Activated CD8-positive, alpha-beta memory T cell treated with anti-CD3 and anti-CD28 coated beads for 1 hour (primary cell): ENCODE measurements at places on chromosomes 5 and 9.

DNA sequence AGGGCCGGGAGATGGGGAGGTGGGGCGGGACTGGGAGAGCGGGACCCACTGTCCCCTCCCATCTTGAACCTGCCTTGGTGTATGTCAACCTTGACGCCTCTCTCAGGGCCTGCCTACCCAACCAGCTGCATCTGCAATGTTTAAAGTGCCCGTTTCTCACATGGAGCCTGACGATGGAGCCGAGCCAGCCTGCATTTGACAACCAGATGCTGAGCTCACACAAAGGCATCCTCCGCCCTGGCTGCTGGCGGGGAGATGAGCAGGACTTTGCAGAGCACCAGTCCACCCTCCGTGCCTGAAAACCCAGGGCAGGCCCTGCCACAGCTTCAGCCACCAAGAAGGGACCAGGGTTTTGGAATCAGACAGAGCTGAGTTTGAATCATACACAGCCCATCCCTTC, 141.1 kb upstream of the SMIM23 start:
- DNase-seq: no peak

DNA sequence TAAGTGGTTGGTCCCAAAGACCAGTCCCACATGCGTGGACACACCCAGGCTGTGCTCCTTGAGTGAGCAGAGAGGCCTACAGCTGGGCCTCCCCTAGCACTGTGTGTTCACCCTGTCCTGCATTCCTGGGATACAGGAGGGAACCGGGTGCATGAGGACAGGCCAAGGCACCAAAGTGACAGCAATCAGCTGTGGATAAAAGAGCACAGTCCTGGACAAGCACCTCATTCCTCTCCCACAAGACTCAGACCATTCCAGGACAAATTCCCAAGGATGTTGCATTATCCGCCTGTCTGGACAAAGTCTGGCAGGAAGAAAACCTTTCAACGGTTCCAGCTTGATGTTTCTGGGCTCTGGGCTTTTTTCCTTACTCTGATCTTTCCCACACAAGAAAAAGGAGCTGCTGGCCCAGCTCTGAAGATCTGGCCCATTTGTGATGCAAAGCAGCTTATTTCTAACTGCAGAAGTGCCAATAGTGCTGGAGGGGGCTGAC, 273.2 kb downstream of the ENC1 start:
- DNase-seq: no peak

- no peak for DNase-seq
These were observed 321.7 kb downstream of the MLLT3 start for GRCh38 chr9:20300430-20301115.

GRCh38 chr9:80994892-80995291, 694.5 kb downstream of the TLE1 start:
- no peak for DNase-seq

DNA sequence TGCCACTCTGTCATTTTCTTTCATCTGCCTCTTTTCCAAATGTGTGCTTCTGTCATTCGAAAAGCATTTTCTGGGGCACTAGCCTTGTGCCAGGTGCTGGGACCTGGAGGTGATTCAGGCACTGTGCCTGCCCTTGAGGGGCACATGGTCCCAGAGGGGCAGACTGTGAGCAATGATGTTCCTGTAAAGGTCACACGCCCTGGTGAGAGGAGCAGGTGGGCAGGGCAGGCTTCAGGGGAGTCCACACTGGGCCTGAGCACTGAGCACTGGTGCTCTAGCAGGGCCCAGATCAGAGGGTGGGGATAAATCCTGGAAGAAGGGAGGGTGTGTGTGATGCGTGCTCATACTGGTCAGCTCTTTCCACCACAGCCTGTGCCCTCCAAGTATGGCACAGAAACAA, 77.8 kb downstream of the COL15A1 start:
- DNase-seq: no peak

DNA sequence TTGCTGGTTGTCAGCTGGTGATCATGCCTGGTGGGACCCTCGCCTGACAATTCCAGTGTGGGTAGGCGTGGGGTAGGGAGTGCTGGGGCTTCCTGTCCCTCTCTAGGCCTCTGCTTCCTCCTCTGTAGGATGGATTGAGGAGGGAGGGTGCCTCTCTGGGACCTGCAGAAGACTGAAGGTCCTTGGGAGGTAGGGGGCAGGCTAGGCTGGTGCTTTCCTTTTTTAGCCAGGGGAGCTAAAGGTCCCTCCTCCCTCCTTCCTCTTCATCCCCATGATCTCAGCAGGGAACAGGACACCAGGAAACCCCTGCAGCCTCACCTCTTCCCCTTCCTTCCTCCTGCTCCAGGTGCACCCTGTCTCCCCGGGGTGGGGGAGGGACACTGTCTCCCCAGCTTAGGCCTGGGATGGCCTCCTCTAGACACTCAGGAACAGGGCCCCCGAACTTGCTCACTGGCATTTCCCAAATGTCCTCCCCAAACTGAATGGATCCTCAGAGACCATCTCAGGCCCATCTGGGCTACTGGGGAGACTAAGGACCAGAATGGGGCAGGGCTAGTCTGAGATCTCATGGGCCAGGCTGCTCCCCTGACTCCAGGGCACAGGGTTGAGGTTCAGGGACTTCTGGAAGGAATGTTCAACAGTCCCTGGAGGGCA, 8.4 kb downstream of the SH2D3C start:
- no peak for DNase-seq

GRCh38 chr9:137542486-137542885, 7.7 kb downstream of the PNPLA7 start:
- DNase-seq: no peak

DNA sequence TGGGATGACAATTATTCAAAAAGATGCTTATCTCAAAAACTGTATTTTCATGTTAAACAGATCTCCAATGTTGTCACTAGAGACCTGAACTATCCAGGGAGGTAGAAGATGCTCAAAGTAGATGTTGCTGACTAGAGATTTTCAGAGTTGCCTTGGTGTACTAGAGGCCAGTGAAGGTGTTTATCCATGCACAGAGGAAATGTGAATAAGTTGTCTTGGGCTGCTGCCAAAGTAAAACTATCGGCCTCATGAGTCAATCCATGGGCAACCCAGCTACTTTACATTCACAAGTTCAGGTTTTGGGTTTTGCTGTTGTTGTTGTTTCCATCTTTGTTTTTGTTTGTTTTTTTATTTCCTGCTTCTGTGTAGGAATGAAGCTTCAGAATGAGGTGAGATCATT, 141.1 kb upstream of the RANBP3L start:
- no peak for DNase-seq

- no peak for DNase-seq
These were observed 803.4 kb upstream of the CDH10 start for GRCh38 chr5:25448190-25448621.

DNA sequence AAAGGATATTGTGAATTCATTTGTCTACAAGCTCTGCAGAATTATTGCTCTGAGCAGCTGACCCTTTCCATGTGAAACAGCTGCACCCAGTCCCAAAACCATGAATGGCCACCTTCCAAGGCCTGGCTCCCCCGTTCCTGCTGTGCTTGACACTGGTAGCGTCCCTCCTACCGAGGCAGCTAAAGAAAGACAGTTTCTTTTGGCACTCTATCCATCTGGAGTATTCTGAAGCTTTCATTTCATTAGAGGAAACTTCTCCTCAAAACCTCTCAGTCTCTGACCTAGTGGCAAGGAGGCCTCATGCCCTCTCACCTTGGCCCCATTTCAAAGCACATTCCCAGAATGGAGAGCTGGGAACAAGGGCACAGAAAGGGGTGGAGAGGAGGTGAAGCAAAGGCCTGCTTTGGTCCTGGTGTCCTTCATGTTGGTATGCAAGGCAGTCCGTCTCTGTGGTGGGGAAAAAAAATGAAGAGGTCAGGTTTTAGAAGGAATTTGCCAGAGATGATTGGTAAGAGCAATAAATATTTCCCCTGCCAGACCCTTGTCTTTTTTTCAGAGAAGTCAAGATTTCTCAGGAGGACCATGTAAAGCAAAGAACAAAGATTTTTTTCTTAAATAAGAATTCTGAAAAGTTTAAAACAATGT, 232.0 kb downstream of the RFK start:
- no peak for DNase-seq

- no peak for DNase-seq
These were observed 265.3 kb downstream of the TRIM32 start for GRCh38 chr9:116952436-116952810.

GRCh38 chr9:123761905-123762605, 167.9 kb downstream of the DENND1A start:
- DNase-seq: no peak

- DNase-seq: no peak
These were observed 24.8 kb downstream of the PLPP1 start for GRCh38 chr5:55509796-55510522.

DNA sequence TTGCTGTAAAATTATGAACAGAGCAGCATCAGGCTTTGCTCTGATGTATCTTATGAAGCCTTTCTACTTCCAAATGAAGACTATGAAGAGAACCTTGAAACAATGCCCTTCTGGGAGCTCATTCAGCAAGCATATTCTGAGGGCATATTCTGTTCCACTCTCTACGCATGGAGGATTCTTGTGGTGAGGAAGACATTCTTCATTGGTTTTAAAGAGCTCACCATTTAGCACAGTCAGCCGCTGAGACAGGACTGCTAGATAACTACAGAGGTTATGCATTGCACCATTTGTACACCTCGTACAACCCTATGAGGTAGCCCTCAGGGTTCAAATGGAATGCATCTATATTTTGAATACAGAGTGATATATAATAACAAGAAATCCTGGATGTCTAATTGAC, 61.0 kb downstream of the INVS start:
- DNase-seq: no peak

GRCh38 chr5:39146831-39147540, 72.4 kb downstream of the FYB1 start:
- no peak for DNase-seq

DNA sequence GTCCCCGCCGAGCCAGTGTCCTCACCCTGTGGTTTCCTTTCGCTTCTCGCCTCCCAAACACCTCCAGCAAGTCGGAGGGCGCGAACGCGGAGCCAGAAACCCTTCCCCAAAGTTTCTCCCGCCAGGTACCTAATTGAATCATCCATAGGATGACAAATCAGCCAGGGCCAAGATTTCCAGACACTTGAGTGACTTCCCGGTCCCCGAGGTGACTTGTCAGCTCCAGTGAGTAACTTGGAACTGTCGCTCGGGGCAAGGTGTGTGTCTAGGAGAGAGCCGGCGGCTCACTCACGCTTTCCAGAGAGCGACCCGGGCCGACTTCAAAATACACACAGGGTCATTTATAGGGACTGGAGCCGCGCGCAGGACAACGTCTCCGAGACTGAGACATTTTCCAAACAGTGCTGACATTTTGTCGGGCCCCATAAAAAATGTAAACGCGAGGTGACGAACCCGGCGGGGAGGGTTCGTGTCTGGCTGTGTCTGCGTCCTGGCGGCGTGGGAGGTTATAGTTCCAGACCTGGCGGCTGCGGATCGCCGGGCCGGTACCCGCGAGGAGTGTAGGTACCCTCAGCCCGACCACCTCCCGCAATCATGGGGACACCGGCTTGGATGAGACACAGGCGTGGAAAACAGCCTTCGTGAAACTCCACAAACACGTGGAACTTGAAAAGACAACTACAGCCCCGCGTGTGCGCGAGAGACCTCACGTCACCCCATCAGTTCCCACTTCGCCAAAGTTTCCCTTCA, 1.4 kb downstream of the GLIS3 start:
- DNase-seq: no peak

GRCh38 chr5:39082995-39083394, 8.8 kb upstream of the RICTOR start:
- no peak for DNase-seq
